ENCODE measurements at places on chromosomes 1 and 21.

DNA sequence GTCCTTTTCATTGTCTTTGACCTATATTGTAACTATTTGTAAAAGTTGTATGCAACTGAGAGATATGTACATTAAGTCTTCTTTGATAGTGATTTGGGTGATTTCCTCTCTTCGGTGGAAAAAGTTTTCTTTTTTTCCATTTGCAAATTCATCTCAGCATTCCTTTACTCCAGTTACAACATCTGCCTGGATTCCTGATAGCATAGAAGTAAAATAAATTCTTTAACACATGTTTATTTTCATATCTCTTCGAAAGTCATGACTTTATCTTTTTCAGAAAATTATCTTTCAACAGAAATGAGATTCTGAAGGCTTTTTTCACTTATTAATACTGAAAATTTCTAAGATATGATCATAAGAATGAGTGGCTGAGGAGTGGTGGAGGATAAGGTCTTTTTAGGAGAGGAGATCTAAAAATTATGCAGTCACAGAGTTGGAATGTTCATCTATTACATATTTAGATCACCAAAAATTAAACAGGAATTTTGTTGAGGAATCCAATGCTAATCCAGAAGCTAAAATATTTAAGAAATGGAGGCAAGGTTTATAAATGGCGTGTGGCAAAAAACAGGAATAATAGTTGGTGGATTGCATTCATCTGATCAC, 400.5 kb downstream of the KCNT2 start:
- DNase-seq = no peak

- no peak for DNase-seq
Measured at GRCh38 chr1:201774224-201774982, 54.6 kb upstream of the IPO9 start.

DNA sequence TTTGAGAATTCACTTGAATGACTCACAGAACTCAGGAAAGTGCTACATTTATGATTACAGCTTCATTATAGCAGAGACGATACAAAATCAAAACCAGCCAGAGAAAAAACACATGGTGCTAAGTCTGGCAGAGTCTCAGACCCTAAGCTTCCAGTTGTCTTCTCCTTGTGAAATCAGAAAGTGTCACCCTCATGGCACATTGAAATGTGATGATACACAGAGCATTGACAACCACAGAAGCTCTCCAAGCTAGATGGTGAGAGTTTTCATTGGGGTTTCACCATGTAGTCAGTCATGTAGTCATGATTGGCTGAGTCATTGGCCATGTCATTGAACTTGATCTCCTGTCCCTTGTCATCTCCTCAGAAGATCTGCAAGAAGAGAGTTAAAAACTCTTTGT, 526.6 kb downstream of the MRPL39 start:
- no peak for DNase-seq

DNA sequence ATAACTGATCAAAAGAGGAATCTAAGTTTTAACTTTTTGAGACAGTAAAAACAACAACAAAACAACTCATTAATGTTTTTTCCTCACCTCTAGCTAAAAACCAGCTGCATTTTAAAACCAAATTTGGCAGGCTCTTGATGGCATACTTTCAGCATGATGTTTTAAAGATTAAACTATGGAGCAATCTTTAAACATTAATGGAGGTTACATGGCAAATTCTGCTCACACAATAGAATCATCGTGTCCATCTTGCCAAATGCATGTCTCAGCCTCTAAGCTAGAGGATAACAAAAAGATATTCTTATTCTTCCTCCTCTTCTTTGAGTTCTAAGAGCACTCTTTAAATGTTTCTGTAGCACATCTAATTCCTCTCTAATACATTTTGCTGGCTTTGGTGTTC, 579.8 kb upstream of the PKN2 start:
- DNase-seq = no peak
